ENCODE measurements at places on chromosomes 2 and 18. TPM values are rescaled to one million over a fixed set of nuclear protein-coding genes. Genes with fewer than 3 reads are reported as not detected.

CCDC85A gene
- total RNA-seq: 25.7 TPM

DNA sequence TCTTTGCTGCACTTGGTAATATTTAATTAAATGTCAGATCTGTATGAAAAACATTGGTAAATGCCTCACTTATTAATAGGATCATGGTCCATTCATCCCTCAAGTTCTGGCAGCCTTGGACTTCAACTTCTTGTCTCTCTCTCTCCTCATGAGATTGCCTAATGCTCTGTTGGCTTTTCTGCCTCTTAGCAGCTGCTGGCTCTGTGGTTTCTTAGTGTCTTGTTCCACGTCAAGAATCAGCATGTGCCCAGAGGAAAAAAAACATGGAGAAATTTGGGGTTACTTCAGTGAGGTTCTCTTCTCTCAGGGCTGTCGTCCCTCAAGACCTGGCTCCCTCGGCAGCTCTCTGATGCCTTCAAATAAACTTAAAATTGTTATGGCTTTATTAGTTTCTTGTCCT, 75.4 kb downstream of the TAF4B start:
- DNase-seq: no peak
- H3K36me3 ChIP-seq: no peaks in the 10 kb centered on the region
- no peaks in the 10 kb centered on the region for H3K27me3 ChIP-seq
- no peak overlapping the region for H3K27ac ChIP-seq
- peaks cover 14% of the 10 kb centered on the region for H3K4me1 ChIP-seq

GRCh38 chr2:100856732-100857131, 36.8 kb downstream of the NPAS2 start:
- no peaks in the 10 kb centered on the region for H3K36me3 ChIP-seq
- DNase-seq: no peak
- H3K4me3 ChIP-seq: no peak overlapping the region
- H3K27me3 ChIP-seq: no peaks in the 10 kb centered on the region
- peaks cover 51% of the 10 kb centered on the region for H3K4me1 ChIP-seq
- no peak overlapping the region for H3K27ac ChIP-seq

GRCh38 chr2:129885735-129886134, 93.7 kb upstream of the RAB6C start:
- H3K4me3 ChIP-seq: no peak overlapping the region
- DNase-seq: no peak
- no peaks in the 10 kb centered on the region for H3K36me3 ChIP-seq
- H3K27me3 ChIP-seq: peaks cover 7% of the 10 kb centered on the region
- H3K4me1 ChIP-seq: peaks cover 7% of the 10 kb centered on the region

- H3K4me1 ChIP-seq: peaks cover 14% of the 10 kb centered on the region
- peaks cover 27% of the 10 kb centered on the region for H3K36me3 ChIP-seq
- DNase-seq: no peak
- no peaks in the 10 kb centered on the region for H3K27me3 ChIP-seq
- no peak overlapping the region for H3K4me3 ChIP-seq
Observed at GRCh38 chr2:105875241-105875640, 130.5 kb downstream of the NCK2 start.

- no peak overlapping the region for H3K27ac ChIP-seq
- H3K27me3 ChIP-seq: no peaks in the 10 kb centered on the region
- DNase-seq: no peak
- H3K4me3 ChIP-seq: no peak overlapping the region
- no peaks in the 10 kb centered on the region for H3K4me1 ChIP-seq
- no peaks in the 10 kb centered on the region for H3K36me3 ChIP-seq
Observed at GRCh38 chr2:146874260-146874658, 970.6 kb upstream of the ACVR2A start.

All from HFFc6 (cell line).